ENCODE measurements at places on chromosomes 11 and 22.

DNA sequence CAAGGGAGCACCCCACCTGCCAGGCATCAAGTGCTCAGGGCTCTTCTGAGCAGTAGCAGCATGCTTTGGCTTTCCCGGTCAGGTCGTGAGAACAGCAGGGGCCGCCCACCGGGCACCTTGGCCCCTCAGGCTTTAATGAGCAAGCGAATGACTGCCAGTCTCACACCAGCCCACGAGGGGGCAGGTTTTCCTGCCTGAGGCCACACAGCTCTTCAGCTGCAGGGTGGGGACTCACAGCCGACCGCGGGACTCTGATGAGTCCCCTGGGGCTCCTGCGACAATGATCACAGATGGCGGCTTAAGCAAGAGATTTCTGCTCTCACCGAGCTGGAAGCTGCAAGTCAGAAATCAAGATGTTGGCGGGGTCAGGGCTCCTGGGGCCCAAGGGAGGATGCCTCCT, 14.3 kb upstream of the FGF19 start:
- DNase-seq = no peak

- DNase-seq = no peak
Observed at GRCh38 chr11:129652835-129653234, 162.8 kb upstream of the TMEM45B start.

DNA sequence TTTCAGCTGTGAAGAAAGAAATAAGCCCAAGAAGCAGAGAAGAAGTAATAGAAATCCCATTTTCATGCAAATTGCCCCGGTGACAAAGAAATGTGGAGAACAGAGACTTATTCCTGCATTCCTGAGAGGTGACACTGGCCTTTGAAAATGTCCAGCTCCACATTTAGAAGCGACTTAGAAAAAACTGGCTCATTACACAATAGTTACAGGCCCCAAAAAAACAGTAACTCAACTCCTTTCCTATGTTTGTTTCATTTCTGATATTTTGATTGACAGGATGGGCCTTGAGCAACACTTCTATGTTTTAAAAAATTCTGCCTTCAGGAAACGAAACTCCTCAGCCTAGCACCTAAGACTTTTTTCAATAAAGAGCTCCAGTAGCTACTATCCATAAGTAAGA, 726.9 kb upstream of the TENM4 start:
- DNase-seq = no peak

GRCh38 chr11:8773916-8774539, 91.4 kb downstream of the RPL27A start:
- no peak for DNase-seq

DNA sequence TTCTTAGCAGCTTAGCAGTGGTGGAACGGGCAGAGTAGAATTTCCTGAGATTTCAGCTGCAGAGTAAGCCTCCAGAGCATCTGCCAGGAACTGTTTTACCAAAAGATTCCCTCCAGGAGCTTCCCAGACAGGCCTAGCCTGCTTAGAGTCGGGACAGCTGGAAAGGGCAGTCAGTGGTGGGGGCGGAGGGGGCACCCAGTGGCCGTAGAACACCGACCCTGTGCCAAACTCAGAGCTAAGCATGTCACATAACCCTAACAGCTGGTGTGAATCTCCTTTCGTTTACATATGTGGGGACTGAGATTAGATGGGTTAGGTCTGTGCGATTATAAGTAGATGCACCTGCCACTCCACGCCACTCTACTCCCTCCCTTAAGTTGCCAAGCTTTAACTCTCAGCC, 80.0 kb upstream of the CRTAM start:
- no peak for DNase-seq

- no peak for DNase-seq
Observed at GRCh38 chr11:95108671-95109551, 19.3 kb downstream of the ENDOD1 start.

Measured in CD4-positive, alpha-beta T cell treated with Interleukin-2 at 100 ng/mL for 4 hours (primary cell).